ENCODE measurements at places on chromosomes 2 and 18.

- no peak for DNase-seq
These were observed 157.6 kb downstream of the TDRD15 start for GRCh38 chr2:21281384-21281783.

DNA sequence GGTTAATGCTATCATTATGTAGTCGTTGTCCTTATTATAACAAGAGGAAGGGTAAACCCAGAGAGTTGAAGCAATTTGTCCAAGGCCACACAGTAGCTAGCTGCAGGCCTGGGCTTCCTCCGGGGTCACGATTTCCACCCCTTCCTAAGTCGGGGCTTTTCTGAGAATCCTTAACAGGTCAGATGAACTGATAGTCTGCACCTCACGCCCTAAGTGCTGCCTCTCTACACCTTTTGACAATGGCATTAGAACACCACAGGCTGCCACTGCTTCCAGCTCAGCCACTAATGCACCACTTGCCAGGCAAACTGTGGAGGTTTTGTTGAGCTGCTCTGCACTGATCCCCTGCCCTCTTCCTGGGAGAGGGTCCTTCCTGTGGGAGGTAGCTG, 37.7 kb downstream of the FOSL2 start:
- DNase-seq, result no peak

- DNase-seq, result no peak
These were observed 133.5 kb upstream of the IL1R2 start for GRCh38 chr2:101858246-101858645.

- no peak for DNase-seq
These were observed 80.8 kb upstream of the LPIN2 start for GRCh38 chr18:3093624-3094337.

- DNase-seq, result no peak
These were observed 227.4 kb downstream of the MYO3B start for GRCh38 chr2:170405326-170405725.

- no peak for DNase-seq
These were observed 658.0 kb upstream of the CDH2 start for GRCh38 chr18:28834889-28835288.

DNA sequence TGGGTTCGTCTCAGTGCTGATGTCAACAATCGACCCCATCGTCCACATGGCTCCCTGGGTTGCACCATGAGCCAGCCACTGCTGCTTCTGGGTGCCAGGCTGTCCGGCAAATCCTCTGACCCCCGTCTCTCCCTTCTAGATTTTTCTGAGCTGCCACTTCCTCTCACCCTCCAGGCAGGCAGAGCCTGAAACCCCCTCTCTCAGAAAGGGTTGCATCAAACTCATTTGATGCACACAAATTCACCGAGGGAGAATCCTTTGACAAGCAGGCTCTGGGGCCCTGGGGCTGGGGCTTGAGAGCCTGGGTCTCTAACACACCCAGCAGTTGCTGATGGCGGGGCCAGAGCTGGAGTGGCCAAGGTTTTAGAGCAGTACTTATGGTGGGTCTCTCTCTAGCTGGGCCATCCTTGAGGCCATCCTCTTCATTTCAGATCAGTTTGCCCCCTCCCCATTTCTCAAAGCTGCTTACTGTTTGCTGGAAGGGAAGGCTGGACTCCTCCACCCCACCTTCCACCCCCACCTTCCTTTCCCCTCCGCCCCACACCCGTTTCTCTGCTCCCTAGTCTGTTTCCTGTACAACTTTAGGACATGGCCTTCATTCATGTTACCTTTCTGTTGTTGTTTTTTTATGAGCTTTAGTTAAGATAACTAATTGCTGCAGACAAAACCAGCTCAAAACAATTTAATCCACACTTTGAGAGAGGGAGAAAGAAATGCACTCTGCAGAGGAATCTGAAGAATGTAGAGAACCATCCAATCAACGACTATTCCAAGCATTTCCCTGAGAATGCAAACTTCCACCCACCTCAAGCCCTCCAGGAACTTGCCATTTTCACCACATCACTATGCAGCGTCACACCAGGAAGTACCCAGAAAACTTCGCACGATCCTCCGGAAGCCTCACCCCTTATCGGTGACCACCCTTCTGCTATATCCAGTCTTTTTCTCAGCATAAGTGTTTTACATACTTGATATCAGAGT, 69.5 kb downstream of the ARL4C start:
- no peak for DNase-seq

DNA sequence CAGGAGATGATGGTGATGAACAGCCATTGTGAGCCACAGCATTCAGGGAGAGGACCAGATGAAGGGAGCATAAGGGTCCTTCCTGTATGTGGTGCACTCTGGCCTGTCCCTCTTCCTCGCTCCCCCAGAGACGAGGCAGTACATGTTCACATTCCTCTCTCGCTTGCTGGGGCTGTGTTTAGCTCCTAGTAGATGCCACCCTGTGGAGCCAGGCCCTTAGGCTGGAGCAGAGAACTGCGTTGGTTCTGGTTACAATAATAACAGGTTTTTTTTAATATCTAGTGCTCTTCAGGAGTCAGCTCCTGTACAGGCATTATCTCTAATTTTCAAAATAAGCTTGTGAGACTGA, 171.1 kb upstream of the MYT1L start:
- DNase-seq, result no peak

DNA sequence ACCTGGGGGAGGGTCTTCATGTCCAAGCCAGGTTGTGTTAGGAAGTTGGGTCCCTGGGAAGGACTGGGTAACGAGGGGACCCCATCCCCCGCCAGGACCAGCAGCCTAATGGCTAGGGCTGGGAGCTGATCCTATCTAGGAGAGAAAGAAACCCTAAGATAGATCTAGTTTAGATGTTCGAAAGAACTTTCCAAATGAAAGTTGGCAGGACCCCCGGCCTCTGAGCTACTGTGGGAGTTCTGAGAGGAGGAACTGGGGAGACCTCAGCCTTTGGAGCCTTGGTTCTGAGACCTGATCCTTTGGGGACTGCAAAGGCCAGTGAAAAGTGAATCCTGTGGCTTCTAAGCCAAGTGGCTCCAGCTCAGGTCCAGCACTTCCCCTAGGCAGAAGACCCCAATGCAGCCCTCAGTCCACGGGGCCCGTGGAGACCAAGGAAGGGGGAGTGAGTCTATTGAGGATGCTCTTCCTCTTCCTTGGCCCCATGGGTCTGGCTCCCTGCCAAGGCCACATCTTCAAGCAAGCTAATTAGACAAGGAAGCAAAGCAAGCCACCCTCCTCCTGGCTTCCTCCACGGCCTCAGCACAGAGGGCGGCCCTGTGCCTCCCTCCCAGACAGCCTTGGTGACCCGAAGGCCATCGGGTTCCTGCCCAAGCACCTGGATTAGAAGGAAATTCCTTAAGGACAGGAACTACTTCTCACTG, 23.5 kb downstream of the CCT7 start:
- DNase-seq, result no peak

- no peak for DNase-seq
These were observed 107.8 kb upstream of the XPO1 start for GRCh38 chr2:61645911-61646310.

DNA sequence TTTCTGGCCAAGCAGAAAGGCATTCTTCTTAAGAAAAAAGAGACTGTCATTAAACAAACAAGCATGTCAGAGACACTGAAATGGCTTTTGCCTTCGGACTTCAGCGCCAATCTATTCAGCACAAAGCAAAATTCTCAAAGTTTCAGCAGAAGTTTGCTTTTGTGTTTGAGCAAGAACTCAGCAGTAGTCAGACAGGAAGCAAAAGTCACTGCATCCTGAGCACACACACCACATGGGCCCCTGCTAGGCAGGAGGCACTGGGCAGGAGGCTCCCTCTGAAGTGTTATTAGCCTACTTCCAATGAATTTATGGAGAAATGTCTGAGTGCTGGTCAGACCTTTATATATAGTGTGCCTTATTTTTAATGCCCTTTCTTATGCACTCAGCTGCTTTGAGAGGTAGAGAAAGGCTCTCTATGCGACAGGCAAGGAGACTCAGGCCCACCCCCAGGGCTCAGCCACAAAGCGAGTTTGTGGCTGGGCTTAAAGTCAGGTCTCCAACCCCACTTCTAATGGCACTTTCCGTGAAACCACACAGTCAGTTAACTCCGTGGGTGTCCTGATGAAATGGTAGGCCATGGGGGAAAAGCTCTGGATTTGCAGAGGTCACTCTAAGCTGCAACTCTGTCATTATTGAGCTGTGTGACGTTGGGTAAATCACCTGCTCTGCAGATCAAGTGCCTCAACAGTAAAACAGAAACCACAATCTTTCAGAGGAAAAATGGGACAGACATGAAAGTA, 161.0 kb upstream of the TMEM200C start:
- no peak for DNase-seq

DNA sequence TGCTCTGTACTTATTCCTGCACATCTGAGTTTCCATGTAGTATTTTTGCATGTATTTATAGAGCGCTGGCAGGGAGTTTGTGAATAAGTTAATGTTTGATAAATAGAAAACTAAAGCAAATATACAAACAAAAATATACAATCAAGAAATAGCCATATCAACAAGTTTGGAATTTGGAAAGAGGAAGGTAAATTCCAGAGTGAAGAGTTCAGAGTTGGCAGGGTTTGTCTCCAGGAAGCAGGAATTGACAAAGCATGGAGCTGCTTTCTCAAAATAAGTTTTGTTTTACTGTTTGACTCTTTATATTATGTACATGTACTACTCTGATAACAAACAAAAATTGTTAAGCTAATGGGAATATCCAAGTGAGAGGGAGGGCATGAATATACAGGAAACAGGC, 80.3 kb downstream of the SPOPL start:
- DNase-seq, result no peak
